A549 (cell line): ENCODE measurements at places on chromosomes 12 and 14.
A peak's percentile ranks its signal among the peaks of the same experiment; 100 is the strongest.

- DNase-seq, result no peak
These were observed 137.0 kb upstream of the MDM1 start for GRCh38 chr12:68469113-68469512.

GRCh38 chr14:73695997-73696396, 18.2 kb downstream of the PNMA1 start:
- DNase-seq, result no peak

DNA sequence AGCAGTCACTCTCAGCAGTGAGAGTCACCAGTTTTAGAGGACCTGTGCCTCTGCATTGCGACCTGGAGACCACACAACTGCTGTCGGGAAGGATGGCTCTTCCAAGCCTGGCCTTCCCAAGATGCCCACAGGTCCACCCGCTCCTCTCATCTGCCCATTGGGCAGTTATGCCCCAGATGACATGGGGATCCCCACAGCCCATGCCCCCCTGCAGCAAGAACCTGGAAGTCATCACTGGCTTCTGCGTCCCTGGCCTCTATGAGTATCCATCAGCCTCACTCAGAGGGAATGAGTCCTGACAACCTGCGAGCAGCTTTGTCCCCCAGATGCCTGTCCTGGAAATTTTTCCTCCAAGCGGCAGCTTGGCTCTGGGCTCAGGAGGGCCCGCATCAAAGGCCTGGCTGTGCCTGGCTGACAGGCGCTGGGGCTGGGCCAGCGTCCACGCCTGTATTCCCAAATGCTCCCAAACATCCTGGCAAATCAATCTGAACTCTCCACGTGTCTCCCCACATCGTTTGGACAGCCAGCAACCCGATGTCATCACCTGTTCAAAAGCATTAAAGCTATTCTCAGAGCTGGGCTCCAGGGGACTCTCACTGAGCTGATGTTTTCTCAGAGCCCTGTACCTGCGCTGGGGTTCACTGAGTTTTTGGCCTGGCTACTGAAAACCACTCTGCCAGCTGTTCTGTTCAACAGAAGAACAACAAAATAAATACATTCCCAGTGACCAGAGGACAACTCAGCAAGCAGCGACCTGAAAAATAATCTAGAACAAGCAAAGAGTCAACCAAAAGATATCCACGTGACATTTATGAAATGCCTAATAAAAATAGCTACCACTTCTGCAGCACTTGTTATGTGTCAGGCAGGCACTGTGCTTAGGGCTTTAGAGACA, 57.8 kb downstream of the CLMN start:
- no peak for DNase-seq

GRCh38 chr14:95095996-95096395, 61.3 kb downstream of the DICER1 start:
- no peak for DNase-seq

DNA sequence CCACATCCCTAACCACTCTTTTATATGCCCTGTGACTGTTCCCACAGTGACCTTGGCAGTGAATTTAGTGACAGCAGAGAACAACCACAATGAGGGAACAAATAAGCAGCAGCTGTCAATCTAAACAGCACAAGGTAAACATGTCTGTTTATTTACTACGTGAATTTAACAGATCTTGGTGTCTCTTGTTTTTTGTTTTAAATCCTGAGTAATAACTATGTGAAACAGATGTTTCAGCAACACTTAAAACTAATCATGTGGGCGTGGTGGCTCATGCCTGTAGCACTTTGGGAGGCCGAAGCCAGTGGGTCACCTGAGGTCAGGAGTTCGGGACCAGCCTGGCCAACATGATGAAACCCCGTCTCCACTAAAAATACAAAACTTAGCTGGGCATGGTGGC, 17.0 kb upstream of the CFAP54 start:
- no peak for DNase-seq

DNA sequence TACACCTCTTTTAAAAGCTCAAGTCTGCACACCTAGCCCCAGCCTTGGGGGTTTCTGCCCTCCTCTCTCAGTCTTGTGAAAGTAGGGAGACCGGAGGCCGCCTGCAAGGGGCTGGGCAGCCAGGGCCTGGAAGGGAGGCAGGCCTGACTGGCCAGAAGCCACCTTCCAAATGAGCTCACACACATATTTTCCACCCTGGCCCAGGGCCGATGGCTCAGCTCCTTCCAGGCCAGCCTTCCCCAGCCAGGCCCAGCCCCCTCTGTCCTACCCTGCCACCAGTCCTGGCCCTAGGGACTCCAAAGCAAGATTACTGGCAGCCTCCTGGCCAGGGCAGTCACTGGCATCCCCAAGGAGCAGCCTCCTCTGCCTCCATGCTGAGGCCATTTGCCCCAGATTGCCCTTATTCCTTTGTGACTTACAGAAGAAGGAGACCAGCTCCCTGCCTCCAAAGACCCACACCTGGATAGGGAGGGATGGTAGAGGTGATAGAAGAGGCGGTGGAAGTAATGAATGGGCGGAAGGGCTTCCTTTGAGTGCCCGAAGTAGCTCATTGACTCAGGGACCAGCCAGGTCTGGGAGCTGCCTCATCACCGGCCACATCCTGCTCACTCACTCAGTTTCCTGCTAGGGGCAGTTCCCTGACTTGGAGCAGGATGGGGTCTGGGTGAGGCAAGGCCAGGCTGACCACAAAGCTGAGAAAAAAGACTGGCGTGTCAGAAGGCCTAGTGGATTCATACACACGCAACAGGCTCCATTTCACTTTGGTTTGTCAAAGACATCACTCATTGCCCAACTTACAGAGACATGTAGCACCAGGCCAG, 14.8 kb downstream of the MMP14 start:
- DNase-seq, result no peak

DNA sequence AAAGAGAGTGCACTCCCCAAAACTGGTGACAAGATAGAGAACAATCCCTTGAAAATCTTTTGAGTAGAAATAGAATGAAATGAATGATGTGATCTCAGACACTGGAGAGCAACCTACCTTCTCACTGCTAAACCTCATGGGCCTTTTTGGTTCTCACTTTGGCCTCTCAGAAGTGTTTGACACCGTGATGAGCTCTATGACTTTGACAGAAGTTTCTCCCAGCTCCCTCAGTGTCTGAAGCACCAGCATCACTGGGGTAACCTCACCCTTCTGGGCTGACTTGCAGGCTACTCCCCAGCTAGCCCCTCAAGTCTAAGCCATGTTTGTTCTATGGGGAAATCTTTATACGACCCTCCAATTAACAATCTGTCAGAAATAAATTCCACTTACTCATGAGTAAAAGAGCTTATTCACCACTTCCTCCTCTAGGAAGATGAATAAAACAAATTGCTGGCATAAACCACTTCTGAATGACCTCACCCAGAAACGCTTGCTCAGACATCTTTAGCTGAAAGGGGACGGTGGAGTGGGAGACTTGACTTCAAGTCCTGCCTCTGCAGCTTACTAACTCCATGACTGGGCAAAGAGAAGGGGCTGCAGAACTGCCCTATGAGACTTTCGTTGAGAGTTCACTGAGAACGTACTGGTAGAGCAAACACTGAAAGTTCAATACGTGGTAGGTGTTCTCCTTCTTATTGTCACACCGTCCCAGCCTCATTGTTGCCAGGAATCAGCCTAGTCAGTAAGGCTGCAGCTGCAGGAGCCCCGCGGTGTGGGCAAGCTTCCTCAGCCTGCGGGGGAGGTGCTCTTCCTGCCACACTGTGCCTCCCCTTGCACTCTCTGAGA, 46.5 kb downstream of the ST8SIA1 start:
- DNase-seq, result no peak

GRCh38 chr14:23984891-23985602, 3.7 kb upstream of the DHRS4L2 start:
- peak; percentile 10 for DNase-seq

GRCh38 chr14:77007975-77008421, 20.5 kb downstream of the IRF2BPL start:
- no peak for DNase-seq

GRCh38 chr14:50064993-50065392, 51.4 kb downstream of the VCPKMT start:
- no peak for DNase-seq

- peak; percentile 25 for DNase-seq
These were observed at the start of gene PRICKLE1 for GRCh38 chr12:42589465-42590329. PRICKLE1 (minus strand) TSS chr12:42589746; CDS start chr12:42472516, 117,230 bp downstream.

DNA sequence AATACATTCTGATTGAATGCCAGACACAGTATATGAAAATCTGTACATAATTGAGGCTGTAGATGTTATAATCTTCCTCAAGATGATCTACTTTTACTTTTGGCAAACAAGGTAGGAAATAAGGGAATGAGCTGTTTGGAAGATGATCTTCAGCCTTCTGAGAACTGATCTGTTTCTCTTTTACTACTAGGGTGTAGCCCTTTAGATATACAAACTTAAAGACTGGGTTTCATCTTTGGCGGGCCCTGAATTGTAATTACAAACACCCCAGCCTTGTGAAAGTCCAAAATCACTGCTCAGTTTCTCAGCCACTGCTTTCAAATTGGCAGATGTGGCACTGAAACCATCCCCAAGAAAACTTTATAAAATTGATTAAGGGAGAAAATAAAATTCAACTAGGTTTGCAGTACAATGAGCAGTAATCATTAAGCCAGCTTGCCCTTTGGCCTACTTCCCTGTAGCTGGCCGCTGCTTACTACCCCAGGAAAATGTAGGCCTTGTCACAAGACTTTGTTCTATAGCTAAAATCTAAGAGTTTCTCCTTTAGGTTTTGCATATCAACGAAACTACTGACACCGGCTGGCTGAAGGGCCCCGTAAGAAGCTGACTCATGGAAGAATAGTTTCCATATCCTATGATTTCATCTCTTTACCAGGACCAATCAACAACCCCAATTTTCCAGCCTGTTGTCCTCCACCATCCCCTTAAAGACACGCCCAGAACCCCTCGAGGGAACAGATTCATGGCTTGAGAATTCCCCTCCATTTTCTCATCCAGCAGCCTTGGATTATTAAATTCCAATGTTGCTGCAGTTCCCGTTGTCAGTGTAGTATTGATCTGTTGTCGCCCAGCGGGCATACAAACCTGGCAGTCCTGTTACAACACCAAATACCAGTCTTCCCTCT, 210.8 kb downstream of the PCNX1 start:
- no peak for DNase-seq
